Stimulated activated CD8-positive, alpha-beta memory T cell treated with anti-CD3 and anti-CD28 coated beads, Interleukin-15, amount 100 ng/mL, for 4 hours (primary cell): ENCODE measurements at places on chromosomes 7 and 10.

DNA sequence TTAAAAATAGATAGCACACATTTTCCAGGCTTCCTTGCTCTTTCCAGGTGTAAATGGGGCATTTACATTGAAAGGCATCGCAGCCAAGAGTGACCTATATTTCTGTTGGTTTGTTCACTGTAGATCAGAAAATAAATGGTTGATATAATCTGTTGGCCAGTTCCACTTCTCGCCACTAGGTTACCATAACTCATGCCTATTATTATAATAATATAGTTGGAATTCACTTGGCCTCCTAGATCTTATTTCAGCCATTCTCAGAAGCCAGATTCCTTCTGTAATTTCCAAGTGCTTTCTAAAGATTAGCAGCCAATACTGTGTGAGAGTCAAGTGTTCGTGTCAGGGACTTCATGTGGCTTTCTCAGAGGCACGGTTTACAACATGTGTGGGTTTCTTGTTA is 179.5 kb downstream of the DNAH11 start:
- DNase-seq: no peak

DNA sequence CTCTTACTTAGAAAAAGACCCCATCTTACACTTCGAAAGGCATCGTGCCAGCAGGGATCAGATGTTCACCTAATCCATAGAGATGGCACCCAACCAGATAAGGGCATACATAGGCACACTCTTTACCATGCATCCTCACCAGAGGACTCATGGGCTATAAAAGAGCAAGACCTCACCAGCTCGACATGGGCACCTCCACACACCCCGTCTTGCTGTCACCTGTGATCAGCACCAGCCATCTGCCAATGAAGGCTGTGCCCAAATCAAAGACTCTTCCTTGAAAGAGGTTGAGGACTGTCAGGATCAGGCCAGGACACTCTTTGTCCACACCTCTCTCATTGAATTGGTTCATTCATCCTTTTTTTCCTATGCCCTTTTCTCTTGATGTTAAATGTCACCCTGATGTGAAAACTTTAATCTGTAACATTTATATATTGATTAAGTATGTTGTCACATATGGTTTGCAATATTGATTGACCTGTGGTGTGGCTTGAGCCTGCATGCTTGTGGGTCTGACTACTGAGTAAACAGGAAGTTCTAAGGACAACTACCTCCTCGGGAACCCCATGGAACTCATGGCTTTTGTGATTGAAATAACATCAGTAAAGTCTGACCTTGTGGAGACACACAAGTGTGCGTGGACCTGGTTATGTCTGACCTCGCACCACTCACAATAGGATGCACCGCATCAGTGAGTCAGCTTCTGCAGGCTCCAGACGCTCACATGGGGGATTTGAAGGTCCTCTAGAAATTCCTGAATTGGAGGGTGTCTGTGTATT is 75.5 kb downstream of the HTR5A start:
- DNase-seq: no peak

- peak; percentile 27 for DNase-seq
These were observed 136.6 kb downstream of the PTPN20 start for GRCh38 chr10:47047577-47048525.

GRCh38 chr10:71631007-71631861 is 88.3 kb downstream of the C10orf105 start:
- DNase-seq: no peak

DNA sequence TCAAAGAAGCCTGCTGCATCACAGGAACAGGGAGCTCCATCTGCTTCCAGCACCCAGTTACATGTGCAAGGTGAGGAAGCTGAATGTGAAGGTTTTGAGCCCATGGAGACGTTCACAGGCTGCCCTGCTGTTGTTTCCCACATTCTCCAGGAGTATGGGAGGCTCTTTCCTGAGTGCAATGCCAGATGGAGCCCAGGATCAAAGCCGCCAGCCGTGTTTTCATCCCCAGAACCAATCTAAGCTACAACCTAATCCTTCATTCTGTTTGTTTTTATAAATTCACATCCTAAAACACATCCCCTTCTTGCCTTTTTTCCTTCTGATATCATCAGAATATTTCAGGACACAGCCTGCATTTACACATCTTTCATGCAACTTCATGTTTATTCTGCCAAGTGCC is 98.9 kb upstream of the PRR15 start:
- DNase-seq: no peak

DNA sequence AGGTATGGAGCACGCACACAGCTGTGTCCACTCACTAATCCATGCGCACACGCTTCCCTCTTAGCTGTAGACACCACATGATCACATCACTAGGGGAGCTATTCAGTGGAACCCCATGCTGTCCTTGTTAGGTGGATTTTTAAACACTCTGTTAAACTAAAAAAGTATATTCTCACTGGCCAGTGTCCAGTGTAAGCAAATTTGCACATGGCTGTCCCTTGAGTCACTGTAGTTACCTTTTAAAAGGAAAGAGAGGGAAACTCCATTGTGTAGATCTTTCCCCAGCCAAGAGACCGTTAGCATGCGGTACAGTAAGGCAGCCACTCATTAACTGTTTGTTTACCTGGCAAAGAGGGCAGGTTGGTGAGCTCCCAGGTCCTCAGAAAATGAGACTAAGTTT is 81.6 kb upstream of the INSYN2A start:
- no peak for DNase-seq

DNA sequence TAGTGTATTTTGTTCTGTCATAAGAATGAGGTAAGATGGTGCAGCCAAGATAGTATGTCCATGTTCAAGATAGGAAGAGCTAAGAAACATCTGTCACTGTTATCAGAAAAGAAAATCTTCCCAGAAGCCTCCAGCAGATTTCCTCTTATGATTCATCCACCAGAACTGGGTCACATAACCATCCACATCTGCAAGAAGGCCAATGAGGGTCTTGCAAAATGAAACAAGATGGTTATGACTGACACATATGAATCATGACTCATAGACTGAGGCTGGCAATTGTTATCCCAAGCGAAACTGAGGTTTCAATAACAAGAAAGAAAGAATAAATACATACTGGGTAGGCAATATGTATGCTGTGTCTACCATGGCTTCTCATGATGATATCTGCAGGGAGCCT is 30.3 kb downstream of the CCNJ start:
- no peak for DNase-seq

- DNase-seq: no peak
These were observed 5.2 kb upstream of the IGF2BP3 start for GRCh38 chr7:23475576-23475839.
